Activated CD4-positive, alpha-beta T cell treated with anti-CD3 and anti-CD28 coated beads for 48 hours (primary cell): ENCODE measurements at places on chromosomes 16 and 17.

DNA sequence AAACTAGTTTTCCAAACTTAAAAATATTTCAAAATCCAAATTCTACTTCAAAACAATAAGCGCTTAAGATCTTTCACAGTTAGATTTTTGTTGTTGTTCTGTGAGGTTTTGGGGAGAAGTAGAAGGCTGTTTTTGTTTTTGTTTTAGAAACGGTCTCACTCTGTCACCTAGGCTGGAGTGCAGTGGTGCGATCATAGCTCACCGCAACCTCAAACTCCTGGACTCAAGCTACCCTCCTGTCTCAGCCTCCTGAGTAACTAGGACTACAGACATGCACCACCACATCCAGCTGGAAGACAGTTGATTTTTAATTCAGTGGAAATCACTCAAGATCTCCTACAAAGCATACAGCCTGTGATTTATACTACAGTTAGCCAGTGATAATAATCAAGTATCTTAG is 2.7 kb downstream of the SHCBP1 start:
- no peak for DNase-seq

- DNase-seq: no peak
Observed at GRCh38 chr16:8907096-8907495, 24.9 kb downstream of the LITAFD start.

- DNase-seq: no peak
Observed at GRCh38 chr17:42421507-42422338, 1.3 kb downstream of the CAVIN1 start.

GRCh38 chr16:66325717-66326376 is 40.6 kb upstream of the CDH5 start:
- no peak for DNase-seq

- no peak for DNase-seq
Observed at GRCh38 chr17:1454541-1454940, 1.5 kb downstream of the CRK start.

DNA sequence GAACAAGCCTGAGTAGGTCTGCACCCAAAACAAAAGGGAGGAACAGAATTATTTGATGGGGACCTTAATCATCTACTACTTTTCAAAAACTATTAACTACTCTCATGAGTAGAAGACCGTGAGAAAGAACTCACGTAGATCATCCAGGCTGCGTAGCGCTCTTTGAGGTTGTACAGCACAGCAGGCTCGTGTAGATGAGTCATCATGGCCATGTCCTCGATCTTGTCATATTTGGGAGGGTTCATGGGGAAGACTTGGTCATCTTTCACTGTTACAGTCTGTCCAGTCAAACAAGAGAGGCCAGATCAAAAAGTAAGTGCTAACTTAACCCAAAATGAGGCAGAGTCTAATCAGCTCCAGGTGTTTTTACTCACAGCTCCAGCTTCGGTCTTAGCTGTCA is 2.3 kb downstream of the MYH1 start:
- no peak for DNase-seq
